Fibroblast of skin of right quadriceps (primary cell): ENCODE measurements at places on chromosomes 5 and 9.

GRCh38 chr5:124935065-124935464 is 188.6 kb upstream of the ZNF608 start:
- no peak for DNase-seq

DNA sequence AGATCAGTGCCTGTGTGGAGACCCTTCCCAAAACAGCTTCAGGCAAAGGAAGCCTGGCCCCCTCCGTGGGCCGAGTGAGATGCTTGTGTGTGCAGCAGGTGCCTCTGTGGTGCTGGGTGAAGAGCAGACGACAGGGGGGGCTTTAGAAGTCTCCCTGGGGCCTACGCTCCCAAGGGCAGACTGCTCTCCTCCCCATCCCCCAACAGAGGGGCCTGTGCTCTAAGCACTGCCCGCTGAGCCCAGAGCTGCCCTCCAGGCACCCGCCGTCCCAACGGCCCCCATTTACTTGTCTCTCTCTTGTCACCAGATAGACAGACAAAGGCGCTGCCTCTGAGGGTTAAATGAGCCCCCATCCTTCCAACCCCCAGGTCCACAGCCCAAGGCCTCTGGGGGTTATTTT is 2.7 kb upstream of the LHX3 start:
- DNase-seq: no peak

GRCh38 chr5:69431424-69432303 is 16.7 kb downstream of the MARVELD2 start:
- DNase-seq: no peak

- peak; percentile 62 for DNase-seq
Observed at GRCh38 chr5:4879693-4880303, 260.3 kb upstream of the ADAMTS16 start.

DNA sequence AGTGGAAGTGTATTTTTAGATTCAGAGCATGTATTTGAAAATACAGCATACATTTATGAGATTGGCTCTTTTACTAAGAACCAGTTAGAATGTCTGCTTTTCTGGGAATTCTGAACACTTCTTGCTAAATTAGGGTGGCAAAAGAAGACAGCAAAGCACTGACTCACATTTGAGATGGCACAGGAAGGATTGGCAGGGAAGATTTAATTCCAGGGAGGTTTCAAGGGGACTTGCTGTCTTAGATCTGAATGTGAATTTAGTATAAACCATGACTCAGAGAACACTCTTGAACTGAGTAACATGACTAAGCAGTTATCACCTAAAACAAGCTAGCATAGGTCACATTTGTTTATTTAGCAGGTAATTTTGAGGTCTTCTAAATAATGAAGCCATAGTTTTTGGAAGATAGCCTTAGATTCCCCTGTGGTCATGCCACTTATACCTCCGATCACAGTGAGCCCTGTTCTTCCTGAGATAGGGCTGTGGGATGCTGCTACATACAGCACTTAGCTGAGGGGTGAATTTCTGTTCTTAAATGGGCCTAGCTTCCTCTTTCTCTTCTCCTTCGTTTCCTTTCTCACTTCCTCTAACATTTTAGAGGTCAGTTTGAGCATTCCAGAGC is 173.8 kb downstream of the PCSK1 start:
- DNase-seq: peak; percentile 65

GRCh38 chr5:159362220-159362619 is 31.9 kb upstream of the IL12B start:
- no peak for DNase-seq

DNA sequence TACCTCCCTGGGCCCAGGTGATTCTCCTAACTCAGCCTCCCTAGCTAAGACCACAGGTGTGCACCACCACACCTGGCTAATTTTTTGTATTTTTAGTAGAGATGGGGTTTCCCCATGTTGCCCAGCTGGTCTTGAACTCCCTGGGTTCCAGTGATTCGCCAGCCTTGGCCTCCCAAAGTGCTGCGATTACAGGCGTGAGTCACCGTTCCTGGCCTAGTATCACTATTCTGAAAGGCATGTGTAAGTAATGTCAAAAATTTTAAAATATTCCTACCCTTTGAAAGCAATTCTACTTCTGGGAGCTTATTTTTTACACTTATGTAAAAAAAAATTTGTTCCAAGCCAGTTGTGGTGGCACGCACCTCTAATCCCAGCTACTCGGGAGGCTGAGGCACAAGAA is 27.1 kb upstream of the TLE1 start:
- peak; percentile 30 for DNase-seq

DNA sequence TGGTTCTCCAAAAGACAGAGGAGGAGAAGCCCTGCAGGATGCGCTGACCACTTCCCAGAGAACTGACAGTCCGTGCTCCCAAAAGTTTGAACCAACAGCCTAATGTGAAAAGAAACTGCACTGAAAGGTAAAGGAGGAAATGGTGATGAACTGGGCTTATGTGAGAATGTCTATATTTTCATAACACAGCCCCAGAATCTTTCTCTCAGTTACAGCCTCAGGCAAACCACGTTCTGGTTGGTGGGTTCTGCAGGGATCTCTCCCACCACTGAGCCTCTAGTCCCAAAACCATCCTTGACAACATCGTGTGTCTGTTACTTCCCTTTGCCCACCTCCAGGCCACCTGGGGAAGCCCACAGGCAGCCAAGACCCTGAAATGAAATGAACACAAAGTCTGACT is 23.9 kb downstream of the SPARC start:
- no peak for DNase-seq

DNA sequence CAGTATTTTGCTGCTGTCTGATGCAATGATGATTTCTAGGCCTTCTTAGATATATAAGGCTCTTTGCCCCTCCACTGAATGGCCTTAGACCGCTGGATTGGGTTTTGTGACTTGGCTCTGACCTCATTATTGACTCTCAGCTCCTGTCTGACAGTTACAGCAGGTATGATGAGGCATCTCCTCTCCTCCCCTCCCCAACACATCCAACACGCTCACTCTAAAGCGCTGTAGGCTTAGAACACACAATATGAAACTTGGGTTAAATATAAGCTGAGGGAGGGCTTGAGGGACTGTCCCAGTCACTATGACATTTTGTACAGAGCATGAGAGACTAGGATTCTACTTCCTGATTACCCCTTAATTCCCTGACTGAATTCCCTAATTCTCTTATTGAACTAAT is 18.8 kb upstream of the CER1 start:
- DNase-seq: no peak

DNA sequence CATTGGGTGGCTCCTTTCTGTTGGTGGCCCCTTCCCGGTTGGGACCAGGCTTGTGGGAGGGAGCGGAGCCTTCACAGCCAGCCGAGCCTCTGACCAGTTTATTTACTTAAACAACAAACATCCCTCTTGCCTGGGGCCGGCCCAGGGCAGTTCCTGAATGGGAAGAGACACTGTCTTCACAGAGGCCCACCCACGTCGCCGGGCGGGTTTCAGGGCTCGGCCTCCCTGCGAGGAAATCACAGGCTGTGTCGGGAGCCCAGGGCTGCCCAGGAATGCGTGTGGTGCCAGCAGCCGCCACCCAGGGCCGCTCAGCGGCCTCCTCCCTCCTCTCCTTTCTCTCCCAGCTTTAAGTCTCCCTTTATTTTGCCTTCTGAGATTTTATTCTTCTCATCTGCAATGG is 132.5 kb downstream of the HSD17B3 start:
- DNase-seq: peak; percentile 21

GRCh38 chr5:165999693-166000320 is 2291.6 kb upstream of the WWC1 start:
- no peak for DNase-seq

- DNase-seq: no peak
Observed at GRCh38 chr9:108188976-108189375, 666.8 kb downstream of the ACTL7B start.

- peak; percentile 43 for DNase-seq
Observed at GRCh38 chr9:129480227-129480626, 140.7 kb downstream of the C9orf50 start.

GRCh38 chr5:15933259-15934207 is 246.1 kb downstream of the MARCHF11 start:
- DNase-seq: no peak

GRCh38 chr9:88045686-88046085 is 71.4 kb upstream of the CDK20 start:
- DNase-seq: no peak

- DNase-seq: peak; percentile 31
Observed at GRCh38 chr9:98453589-98454311, 198.3 kb upstream of the TBC1D2 start.

- no peak for DNase-seq
Observed at GRCh38 chr9:31255211-31255610, 1129.2 kb upstream of the ACO1 start.

- DNase-seq: no peak
Observed at GRCh38 chr5:163433271-163433670, 4.1 kb upstream of the CCNG1 start.

- DNase-seq: peak; percentile 44
Observed at GRCh38 chr9:2859776-2860379, 16.0 kb upstream of the PUM3 start.

DNA sequence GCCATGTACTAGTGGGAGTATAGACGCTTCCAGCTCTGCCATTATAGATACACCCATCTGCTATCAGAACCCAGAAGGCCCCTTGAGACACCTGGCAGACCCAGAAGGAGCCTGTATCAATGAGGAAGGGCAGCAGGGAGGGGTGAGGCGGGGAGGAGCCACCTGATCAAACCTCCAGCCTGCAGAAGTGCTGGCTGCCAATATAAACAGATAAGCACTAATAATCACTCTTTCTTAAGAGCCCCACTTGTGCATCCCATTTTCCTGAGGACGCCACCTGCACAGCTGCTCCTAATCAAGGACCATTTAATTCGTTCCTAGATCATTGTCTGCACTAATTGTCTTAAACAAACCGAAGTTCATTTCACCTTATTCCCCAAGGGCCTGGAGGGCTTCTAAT is 75.0 kb upstream of the NEK6 start:
- no peak for DNase-seq

DNA sequence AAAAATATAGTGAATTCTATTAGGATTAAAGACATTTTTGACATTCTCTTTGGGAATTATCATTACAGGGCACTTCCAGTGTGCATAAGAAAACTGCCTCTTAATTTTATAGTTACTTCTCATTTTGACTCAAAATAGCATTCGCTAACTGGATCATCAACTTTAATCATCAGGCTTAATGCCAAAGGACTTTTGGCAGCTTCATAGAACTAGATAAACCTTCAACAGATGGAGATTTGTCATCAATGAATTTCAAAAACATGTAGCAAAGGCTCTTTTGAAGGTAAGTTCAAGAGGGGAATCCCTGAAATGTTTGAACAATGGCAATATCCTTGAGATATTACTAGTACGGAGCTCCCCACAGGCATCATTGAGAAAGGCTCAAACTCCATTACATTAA is 447.2 kb downstream of the PDE4D start:
- DNase-seq: no peak

GRCh38 chr5:145976431-145977155 is 40.2 kb downstream of the SH3RF2 start:
- peak; percentile 48 for DNase-seq

DNA sequence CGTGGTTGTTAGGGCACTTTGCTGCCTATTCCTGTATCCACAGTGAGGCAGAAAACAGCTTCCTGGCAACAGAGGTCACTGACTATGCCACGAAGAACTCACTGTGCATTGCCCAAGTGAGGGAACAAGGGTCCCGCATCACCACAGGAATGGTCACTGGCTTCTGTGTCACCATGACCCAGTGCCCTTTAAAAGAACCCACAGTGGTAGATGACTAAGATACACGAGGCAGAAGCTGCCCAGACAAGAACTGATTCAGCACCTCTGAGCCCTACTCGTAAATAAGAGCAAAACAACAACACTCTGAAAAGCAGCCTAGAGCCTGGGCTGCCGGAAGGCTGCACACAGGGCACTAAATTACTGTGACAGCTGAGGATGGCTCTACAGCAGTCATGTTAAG is 236.6 kb upstream of the RASEF start:
- peak; percentile 61 for DNase-seq

DNA sequence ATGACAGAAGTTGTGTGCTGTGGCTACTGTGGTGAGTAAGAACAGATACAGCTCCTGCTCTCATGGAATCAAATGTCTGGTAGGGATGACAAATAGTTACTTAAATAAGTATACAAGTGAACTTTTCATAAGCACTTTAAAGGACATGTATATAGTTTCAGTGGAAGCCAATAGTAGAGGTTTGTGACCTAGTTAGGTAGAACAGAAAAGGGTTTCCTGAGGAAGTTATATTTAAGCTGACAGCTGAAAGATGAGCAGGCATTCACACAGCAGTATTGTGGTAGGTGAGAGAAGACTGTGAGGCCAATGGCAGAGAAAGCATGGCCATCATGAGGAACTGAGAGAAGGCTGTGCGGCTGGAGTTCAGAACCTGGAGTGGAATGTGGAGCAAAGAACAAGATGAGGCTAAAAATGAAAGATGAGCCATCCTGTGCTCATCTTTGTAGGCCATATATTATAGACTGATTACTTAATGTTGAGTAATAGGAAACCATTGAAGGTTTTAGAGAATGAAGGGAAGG is 15.4 kb downstream of the FAM174A start:
- peak; percentile 18 for DNase-seq

GRCh38 chr9:78089111-78089510 is 57.5 kb upstream of the GNAQ start:
- no peak for DNase-seq

DNA sequence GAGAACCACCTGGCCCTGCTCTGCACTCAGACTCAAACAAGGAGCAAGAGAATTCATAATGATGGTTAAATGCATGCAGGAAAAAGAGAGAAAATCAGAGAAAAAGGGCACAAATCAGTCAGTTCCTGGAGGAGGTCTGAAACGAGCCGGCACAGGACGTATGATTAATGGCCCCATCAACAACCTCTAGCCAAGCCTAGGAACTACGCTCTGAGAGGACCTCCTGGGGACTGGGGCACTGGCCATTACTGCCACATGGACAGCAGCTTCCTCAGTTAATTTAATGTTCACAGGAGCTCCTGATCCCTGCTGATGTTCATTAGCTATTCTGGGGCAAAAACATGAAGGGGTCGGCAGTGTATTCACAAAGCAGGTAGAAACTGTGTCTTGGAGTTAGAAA is 238.1 kb downstream of the MED10 start:
- DNase-seq: no peak

DNA sequence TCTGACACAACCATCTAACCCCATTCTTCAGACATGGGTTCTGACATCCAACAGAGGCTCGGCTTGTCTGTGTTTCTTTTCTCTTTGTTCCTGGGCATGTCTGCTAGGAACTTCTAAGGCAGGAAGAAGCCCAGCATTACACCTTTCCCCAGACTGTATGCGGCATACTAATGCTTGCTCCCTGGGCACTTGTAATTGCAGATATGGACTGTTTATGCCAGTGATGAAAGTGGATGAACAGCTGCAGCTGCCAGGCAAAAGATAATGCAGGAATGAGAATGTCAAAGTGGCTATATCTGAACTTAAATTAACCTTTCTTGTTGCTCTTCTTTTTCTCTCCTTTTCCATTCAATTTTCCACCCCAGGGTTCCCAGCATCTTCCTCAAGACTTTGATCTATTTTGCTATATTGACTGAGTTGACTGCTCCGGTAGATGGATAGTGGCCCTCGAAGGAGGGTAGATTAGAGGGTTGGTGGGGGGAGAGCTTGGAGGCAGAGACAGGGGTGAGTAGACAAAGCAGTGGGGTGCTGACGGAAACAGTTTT is 344.4 kb downstream of the MAN2A1 start:
- no peak for DNase-seq

- no peak for DNase-seq
Observed at GRCh38 chr5:58938563-58939424, 355.9 kb downstream of the RAB3C start.

- no peak for DNase-seq
Observed at GRCh38 chr9:109270971-109271925, 49.6 kb downstream of the EPB41L4B start.
